Activated CD4-positive, alpha-beta T cell treated with anti-CD3 and anti-CD28 coated beads, Interleukin-2, amount 10 ng/mL, durations not matched to agents 7 days and 5 days (primary cell): ENCODE measurements at places on chromosomes 1 and 21. TPM values are rescaled to one million over a fixed set of nuclear protein-coding genes. Genes with fewer than 3 reads are reported as not detected.

DNA sequence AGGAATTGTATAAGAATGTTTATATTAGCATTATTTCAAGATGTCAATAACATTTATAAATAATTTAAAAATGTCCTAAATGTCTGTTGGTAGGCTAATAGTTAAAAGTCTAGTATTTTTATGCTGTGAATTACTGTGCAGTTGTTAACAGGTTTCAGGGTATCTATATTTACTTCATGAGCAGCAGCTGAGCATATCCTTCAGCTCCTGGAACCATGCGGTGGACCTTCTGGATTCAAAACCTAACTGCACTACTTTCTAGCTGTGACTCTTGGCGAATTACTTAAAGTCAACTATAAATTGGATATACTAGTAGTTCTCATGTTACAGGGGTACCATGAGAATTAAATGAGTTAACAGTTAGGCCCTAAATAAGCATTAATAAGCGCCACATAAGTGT is 3.7 kb downstream of the CEP350 start:
- DNase-seq, result no peak

Gene ITLN2
- total RNA-seq, result not detected

- DNase-seq, result no peak
Observed at GRCh38 chr1:247043406-247043805, 35.2 kb downstream of the ZNF670 start.

GRCh38 chr1:39965044-39965443 is 10.1 kb downstream of the MFSD2A start:
- DNase-seq, result no peak

DNA sequence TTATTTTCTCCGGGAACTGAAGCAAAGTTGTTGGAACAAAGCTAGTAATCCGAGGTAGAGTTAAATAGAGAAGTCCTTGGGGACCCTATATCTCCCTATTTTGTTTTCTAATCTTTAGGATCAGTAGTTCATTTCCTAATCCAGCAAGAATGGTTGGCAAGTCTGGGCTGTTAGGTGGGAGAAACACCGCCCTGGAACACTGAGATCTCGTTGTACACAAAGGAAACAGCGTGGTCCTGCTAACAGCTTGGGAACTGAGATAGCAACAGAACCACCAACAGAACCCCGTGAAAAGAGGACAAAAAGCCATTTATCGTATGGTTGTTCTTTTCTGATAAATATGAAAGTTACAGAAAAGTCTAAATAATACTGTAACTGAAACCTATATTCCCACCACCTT is 121.9 kb upstream of the CDC42BPA start:
- no peak for DNase-seq

GRCh38 chr1:54324251-54325140 is 81.7 kb downstream of the SSBP3 start:
- DNase-seq, result no peak

Gene SPOCD1
- 0.25 TPM for total RNA-seq

DNA sequence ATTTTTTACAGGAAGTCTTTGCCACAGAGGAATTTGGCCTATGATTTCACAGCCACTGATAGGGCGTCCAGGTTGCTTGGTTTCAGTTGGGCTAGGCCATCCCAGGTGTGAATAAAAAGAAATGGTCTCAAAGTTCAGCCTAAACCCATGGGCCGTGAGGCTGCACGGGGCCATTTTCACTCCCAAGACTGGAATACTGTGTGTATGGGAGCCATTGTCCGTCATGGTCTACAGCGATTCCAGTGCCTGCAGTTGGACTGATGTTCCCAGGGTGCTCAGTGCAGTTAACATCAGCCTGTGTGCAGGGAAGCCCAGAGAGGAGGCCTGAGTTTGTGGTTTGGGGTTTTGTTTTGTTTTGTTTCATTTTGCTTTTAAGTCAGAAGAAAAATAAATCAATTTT is 133.2 kb downstream of the ADSS2 start:
- peak; percentile 29 for DNase-seq

GRCh38 chr1:8096105-8097011 is 70.2 kb upstream of the ERRFI1 start:
- DNase-seq, result no peak

GRCh38 chr1:209823143-209824041 is 4.4 kb upstream of the UTP25 start:
- DNase-seq, result peak; percentile 39

Gene APCS
- total RNA-seq, result not detected

- no peak for DNase-seq
Observed at GRCh38 chr1:97243973-97244560, 522.5 kb downstream of the PTBP2 start.

Gene ZNF683
- total RNA-seq, result 0.17 TPM

Gene ITGB2
- total RNA-seq, result 439 TPM

DNA sequence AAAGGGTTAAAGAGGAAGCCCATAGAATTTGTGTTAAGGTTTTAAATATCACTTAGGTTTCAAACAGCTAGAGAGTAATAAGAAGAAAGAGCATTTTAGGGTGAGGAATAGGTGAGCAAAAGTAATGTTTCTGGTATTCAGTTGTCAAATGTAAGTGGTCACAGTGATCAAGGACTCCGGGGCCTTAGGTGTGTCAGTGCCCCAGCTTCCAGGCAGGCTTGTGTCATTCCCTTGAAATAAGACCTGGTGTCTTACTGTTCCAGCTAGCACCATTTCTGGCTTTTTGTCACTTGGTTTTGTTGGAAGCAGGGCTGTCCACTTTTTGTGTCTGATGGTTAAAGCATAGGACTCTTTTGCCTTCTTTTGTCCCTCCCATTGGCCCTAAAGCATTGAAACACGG is 69.6 kb downstream of the DYRK1A start:
- no peak for DNase-seq

Gene SLFNL1
- 0.25 TPM for total RNA-seq

Gene TRABD2B
- not detected for total RNA-seq

DNA sequence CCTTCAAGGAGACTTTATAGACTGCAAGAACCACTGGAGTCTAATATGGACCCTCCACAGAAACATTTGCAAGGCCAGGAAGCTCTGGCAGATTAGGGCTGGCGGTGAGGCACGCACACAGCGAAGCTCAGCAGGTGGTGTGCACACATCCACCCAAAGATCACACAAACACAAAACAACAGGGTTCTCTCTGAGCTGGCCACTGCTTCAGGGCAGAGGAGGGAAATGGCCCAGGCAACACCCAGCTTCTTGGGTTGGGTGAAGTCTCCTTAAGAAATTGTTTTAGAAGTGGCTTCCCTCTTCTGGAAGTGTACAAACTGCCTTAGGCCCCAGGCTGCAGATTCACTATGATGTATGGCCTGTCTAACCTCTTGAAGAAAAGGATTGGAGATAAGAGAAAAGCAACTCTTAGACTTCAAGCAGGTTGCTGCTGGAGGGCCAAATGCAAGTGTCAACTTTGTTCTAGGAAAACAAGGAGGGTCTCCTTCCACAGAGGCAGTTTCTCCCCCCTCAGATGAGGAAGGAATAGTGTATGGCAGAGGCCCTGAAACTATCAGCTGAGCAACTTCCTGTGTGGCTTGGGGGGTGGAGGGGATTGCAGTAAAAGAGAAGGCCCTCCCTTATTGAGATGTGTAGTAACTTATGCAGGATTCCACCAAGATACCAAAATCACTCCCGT is 2.0 kb downstream of the RCSD1 start:
- DNase-seq, result peak; percentile 47

GRCh38 chr1:31866450-31867032 is 50.7 kb upstream of the SPOCD1 start:
- no peak for DNase-seq

DNA sequence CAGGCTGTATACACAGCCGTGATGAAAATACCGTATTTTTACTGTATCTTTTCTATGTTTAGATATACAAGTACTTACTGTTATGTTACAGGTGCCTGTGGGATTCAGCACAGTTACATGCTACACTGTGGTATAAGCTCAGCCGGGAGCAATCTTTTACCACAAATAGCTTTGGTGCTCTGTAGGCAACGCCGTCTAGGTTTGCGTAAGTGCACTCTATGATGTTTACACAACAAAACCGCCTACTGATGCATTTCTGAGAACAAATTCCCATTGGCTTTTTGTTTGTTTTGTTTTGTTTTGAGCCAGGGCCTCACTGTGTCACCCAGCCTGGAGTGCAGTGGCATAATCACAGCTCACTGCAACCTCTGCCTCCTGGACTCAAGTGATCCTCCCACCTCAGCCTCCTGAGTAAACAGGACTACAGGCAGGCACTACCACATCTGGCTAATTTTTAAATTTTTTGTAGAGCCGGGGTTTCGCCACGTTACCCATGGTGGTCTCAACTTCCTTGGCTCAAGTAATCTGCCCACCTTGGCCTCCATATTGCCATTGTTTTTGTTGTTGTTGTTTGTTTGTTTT is 81.0 kb downstream of the SCCPDH start:
- DNase-seq, result no peak

DNA sequence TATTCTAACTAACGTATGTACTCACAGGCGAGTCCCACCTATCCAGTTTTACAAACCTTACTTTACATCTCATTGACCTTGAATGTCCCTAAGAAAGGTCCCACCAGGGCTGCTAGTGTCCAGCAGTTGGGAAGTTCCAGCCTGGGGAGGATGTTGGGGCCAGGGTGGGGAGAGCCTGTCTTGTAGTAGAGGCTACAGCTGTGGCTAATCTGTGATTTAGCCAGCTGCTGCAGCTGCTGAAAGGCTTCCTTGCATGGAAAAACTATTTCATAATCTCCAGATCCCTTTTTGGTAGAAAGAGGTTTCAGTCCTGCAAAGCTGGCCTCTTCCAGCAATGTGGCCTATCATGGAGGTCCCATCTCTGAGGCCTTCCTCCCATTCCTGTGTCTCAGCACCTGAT is 23.1 kb downstream of the TNN start:
- no peak for DNase-seq

DNA sequence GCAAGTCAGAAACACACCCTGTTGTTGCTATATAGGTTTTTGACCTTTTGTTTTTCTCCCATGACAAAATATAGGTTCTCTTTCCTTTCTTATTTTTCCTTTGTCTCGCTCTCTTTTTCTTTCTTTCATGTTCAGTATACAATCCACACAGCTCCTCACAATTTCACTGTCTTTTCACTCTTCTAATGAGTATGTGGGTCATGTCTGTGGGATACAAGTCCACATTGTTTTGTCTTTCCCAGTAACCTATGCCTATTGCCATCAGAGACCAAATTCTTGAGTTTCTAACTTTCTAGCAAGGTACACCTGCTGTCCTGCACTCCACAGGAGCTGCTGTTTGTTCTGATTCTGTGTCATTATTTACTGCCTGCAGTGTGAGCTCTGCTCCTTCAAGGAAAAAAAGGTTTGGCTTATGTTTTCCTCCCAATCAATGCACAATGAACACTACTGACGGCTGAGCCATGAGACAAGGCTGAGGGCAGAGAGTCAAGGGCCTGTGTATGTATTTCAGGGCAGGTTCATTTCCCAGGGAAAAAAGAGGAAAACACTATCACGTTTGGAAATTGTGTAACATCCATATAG is 453.8 kb downstream of the NEGR1 start:
- DNase-seq, result no peak

DNA sequence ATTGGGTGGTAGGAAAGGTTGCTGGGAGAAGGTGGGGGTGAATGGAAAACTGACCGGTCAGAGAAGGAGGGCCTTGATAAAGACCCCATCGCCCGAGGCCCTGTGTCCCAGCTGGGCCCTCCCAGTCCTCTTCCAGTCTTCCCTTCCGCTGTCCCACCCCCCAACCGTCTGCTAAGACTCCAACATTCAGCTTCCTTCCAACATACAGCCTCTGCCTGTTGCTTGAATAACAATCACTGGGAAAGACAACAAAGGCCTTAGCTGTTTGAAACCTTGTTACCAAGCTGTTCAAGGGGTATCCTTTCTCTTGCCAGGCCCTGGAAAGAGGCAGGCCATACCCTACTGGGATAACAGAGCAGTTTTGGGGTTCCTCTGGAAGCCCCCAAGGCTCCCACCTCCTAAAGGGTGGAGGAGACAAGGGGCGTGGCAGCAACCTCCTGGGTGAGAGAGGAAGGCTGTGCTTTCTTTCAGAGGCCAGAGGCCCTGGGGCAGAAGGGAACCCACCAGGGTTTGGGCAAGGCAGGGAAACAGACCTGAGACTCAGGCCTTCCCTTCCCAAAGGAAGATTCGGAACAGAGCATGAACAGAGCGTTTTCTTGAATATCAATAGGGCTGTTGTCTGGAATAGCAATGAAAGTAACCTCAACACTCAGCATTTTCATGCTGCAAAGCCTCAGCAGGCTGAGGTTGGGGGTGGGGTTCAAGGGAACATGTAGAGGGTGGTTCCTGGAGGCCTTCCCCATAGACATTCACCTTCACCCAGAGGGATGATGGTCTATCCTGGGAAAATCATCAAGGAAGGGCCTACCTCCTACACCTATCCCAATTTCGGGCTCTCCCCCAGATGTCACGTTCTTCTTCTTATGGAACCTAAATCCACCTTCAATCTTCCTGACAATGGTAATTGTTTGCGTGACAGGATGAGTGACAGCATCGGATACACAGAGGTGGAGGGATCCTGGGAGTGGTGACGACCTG is 4.1 kb downstream of the ETNK2 start:
- DNase-seq, result no peak

DNA sequence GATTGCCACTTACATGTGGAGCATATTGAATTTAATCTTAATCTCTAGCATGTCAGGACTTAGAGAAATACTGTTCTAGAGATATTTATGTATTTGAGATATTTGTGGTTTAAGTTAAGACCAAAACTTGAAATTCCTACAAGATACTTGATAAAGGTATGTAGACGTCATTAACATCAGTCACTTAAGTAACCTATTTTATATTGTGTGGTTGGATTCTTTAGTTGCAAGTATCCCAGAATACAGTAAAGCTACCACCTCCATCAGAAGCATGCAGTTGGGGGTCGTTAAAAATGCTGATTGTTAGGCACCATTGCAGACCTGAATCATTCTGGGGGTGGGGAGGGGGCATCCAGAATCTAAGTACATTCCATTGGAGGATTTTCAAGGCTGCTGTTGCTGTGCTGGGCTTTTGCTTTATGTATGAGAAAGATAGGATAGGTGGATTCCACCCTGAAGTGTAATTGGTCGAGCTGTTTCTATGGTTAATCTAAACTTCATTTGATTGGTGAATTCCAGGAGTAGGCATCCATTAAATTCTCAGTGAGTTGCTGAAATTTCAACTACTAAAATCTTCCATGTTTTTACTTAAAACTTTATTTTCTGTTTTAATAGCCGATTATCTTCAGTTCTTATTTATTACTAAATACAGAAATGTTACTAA is 4.0 kb downstream of the H3-3A start:
- DNase-seq, result no peak

- peak; percentile 67 for DNase-seq
Observed at GRCh38 chr1:235998812-235999211, 66.1 kb downstream of the NID1 start.

DNA sequence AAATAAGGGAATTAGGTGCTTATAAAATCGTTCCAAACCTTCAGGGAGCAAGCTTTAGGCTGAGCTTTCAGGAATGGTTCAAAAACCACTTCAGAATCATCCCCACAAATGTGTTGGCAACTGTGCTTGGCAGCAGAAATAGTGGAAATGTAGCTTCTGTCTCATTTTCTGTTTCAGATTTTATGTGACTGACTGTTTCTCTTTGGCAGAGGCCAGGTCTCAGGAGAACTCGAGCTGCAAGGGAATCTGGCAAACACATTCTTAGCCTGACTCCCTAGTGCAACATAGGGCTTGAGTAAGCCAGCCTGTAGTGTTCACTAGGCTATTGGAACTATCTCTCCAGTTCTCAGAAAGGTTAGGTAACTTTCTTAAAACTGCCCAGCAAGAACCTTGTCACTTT is 128.6 kb downstream of the PLA2G4A start:
- DNase-seq, result no peak

Gene RIMS3
- 4.0 TPM for total RNA-seq

- no peak for DNase-seq
Observed at GRCh38 chr1:198234520-198235251, 77.9 kb downstream of the NEK7 start.

Gene IGSF3
- total RNA-seq, result 0.35 TPM

- DNase-seq, result no peak
Observed at GRCh38 chr1:29687601-29688244, 451.4 kb downstream of the PTPRU start.
